ENCODE measurements at places on chromosomes 5 and 9.

DNA sequence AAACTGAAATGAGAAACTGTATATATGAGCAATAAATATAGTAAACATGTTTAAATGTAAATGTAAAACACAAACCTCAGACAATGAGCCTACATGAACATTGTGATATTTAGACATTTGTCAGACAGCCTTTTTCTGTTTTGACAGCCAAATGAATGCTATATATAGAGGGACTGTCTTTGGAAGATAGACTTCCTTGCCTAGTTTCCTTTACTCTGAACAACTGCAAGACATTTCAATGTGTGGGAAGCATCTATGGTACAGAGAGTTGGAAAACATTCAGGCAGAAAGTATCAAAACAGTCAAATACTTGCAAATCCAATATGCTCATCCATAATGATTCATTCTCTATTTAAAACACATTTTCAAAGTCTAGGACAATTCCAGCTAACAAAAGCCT lies 31.7 kb upstream of the TUSC1 start:
- DNase-seq: no peak

DNA sequence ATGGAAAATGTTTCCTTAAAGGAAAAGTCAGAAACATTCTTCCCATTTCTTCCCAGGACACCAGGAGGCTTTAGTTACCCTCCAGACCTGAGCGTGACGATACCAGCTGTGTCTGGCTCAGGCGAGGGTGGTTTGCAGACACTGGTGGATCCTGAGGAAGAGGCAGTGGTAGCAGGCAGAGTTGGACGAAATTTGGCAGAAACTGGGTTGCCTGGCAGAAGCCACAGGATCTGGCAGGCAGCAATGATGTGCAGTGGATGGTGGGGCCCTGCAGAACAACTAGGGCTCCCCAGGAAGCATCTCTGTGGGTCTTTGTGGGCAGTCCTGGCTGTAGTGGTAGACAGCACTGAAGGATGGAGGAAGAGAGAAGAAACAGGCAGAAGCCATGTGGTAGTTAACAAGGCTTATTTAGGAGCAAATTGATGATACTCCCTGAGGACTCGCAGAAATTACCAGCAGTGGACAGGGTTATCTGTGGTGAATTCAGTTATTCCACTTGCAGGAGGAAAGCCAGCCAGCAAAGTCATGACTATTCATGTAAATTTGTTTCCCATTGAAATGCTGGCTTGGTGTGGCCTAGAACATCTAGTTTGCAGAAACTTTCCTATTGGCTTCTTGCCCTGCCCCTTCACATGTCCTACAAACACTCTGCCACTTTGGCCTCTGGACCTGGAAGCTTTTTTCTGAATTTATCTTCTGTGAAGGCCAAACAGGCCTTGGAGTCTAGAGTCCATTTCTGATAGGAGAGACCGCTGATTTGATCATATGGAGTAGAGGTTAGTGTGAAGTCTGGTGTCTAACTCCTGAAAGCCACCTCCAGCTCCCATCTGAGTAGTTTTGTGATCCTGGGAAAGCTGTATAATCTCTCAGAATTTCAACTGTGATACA lies 212.0 kb downstream of the DMRT2 start:
- no peak for DNase-seq

DNA sequence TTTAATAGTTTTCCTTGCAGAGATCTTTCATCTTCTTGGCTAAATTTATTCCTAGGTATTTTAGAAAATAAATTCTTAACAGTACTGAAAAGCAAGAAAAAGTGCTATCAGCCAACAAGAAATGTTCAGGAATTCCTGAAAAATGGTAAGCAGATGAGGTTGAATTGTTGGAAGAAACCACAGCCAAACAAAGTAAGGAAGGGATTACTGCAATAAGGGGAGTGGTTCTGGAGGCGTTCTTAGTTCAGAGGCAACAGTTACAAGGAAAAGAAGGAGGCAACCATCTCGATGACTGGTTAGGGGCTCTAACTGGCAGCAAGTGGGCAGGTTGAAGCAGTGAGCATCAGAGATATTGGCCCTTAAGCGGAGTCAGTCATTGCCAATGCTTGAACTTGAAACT lies 12.8 kb upstream of the OR13J1 start:
- DNase-seq: no peak

DNA sequence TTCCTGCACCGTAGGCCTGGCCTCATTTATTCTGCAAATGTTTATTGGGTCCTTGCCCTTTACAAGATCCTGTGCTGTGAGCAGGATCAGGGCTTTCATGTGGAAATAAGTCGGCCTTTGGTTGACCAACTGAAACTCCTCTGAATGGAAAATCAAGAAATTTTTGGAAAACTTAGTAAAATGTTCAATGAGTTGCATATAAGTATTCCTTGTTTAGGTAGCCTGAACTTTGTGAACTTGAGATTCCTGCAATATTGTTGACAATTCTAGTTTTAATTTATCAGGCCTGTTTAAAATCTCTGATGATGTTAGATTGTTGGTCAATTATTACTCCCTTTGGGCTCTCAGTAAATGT lies 1.1 kb downstream of the MAML1 start:
- no peak for DNase-seq

GRCh38 chr9:76887003-76887821 lies 18.7 kb downstream of the PRUNE2 start:
- DNase-seq: no peak

GRCh38 chr9:120001536-120001935 lies 578.4 kb downstream of the CDK5RAP2 start:
- DNase-seq: no peak

- DNase-seq: no peak
Measured at GRCh38 chr5:115543365-115544042, 1.1 kb downstream of the FEM1C start.

GRCh38 chr5:119655061-119655460 lies 25.7 kb downstream of the FAM170A start:
- peak; percentile 79 for DNase-seq

GRCh38 chr5:117295941-117296340 lies 721.3 kb upstream of the SEMA6A start:
- DNase-seq: no peak

- DNase-seq: no peak
Measured at GRCh38 chr5:116788851-116789403, 214.3 kb upstream of the SEMA6A start.

- DNase-seq: no peak
Measured at GRCh38 chr5:139117342-139117884, 80.8 kb downstream of the SIL1 start.

- DNase-seq: no peak
Measured at GRCh38 chr5:128271859-128272464, 188.4 kb downstream of the SLC12A2 start.

- no peak for DNase-seq
Measured at GRCh38 chr5:43485406-43485805, 1.7 kb upstream of the TMEM267 start.

DNA sequence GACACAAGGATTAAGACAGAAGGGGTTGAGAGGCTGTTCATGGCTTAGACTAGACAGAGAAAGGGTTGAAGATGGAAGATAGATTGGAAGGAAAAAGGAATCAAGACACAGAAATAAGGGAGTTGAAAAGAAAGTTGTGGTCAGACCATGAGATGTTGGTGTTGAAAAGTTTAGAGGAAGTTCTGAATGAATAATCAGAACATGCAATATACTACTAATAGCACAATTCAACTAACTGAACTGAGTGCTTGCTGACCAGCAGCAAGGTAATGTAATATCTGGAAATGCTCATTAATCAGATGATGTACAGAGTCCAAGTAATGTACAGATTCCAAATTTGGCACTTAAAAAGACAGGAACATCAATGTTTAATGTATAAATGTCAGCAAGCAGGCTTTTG lies 10.6 kb upstream of the NNT start:
- peak; percentile 35 for DNase-seq

GRCh38 chr9:2469681-2470221 lies 151.8 kb upstream of the VLDLR start:
- DNase-seq: no peak

- no peak for DNase-seq
Measured at GRCh38 chr5:133274597-133274935, 222.8 kb downstream of the HSPA4 start.

DNA sequence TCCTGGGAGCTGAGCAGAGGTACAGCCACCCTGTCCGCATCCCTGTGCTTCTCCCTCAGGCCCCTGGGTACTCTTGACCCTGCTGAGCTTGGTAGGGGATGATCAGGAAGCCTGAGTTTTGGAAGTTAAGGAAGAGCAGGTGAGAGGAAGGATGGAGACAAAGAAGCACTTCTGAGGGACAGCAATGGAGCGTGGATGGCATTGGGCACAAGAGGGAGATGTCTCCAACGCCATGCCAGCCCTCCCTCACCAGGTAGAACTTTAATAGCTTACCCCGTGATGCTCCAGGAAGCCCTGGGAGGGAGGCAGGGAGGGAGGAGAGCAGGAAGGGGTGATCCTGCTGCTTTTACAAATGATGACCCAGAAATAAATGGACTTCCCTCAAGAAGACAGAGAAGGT lies 29.9 kb upstream of the SMU1 start:
- no peak for DNase-seq

- no peak for DNase-seq
Measured at GRCh38 chr9:124001458-124001799, 10.1 kb upstream of the LHX2 start.

DNA sequence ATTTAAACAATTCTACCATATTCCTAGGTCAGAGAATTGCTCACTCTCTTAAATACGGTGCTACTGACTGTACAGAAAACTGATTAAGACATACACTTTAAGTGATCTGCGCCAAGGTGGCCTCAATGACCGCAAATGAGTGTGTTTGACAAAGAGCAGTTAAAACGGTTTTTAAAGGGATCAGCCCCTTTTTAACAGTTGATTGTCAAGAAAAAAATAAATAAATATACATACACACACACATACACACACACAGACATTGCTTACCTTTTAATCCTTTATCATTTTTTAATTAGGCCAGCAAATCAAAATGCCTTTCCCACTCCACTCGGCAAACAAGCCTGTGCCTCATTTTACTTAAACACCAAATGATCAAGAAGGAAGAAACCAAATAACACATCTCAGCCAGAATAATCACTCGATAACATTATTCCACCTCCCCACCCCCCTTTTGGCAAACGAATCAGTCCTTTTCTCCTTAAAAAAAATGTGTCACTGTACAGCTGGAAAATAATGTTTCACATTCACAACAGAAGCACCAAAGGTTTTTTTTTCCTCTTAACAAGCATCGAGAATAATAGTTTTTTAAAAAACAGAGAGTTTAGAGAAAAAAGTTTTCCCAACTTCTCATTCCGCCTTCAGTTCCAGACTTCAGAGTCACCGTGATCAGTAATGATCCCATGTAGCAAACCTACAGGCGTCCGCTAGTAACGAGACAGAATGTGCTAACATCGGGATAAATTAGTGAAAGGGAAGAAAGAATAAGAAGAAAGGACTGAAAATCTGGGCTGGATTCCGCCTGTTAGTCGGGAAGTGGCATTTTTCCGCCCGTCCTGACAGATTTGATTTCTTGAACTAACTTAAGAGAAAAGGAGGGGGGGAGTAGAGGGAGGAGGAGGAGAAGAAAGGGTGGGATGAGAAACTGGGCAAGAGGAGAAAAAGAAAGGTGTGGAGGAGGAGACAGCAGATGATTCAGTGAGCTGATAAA lies at the start of gene ZNF608:
ZNF608 (minus strand) TSS at position 712 of the 988 bp plus-strand sequence. CDS start 1,650 bp downstream, outside the sequence.
- peak; percentile 22 for DNase-seq

DNA sequence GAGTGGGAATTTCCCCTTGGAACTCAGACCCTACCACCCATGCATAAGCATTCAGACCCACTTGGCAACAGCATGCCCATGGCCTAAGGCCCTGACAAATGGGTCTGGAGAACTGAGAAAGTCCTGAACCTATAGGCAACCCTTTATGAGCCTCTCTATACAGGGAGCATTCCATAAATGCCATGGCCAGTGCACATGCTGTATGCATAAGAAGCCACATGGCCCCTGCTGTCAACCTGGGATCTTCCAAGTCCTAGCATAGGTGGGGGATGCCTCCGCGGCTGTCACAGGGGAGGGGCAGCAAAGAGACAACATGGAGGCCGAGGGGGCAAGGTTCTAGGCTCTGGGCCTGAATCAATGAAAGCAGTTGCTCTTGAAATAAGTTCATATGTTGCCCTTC lies 8.2 kb upstream of the NIPAL4 start:
- no peak for DNase-seq

DNA sequence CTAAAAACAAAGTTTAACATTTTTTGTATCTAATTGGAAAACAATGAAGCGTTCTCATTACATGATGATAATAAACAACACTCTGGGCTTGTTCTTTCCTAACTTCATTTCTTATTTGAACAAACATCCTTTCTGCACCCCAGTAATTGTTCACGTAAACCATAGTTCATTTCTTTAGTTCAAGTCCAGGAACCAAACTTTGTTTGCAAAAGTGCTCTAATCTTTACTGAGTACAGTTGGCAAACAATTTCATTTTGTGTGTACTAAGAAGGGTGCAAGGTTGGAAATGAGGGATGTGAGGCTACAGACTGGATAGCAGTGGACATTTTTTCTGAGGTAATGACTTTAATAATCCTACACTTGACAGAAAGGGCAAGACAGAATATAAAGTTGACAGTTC lies 113.5 kb downstream of the NREP start:
- no peak for DNase-seq

DNA sequence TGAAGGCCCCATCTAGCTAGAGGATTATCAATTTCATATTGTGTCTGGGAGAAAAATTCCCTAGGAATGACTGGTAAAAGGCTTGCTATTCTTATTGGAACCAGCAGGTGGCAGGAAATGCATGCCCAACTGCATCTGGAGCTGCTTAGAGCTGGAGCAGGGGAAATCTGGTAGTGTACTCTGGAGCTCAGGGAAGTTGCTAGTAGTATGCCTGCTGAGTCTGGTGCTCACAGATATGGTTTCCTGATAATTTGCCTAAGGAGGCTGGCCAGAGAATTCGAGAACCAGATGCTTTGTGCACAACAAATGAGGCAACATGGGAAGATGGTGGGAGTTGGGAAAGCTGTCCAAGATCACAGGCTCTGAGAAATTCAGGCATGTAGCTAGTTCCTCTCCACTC lies 53.7 kb downstream of the G3BP1 start:
- peak; percentile 70 for DNase-seq

DNA sequence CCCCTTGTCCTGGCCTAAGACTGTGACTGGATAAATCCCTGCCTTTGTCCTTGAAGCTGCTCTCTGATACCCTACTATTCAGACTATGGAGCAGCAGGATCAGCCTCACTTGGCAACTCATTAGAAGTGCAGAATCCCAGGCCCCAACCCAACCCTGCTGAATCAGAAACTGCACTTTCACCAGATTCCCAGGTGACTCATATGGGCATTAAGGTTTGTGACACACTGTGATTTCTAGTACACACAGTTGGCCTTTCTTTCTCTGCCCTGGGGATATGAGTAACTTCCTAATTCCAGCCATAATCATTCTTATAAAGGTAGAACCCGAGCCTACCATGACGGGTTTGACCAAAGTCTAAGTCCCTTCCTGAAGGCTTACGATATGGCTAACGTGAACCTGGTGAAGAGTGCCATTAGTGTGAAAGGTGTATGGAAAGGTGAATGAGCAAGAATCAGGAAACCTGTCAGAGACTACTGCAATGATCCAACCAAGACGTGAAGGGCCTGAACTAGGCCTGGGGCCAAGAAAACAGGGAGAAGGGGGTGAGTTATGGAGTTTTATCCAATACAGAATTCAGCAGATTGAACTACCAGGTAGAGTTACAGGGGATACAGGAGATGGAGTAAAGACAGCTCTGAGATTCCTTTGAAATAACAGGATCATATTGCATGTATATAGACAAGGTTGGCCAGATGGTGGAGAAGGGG lies 533.0 kb downstream of the BNC2 start:
- DNase-seq: peak; percentile 9
